Fibroblast of the conjunctiva (primary cell): ENCODE measurements at places on chromosomes 6 and 20.

DNA sequence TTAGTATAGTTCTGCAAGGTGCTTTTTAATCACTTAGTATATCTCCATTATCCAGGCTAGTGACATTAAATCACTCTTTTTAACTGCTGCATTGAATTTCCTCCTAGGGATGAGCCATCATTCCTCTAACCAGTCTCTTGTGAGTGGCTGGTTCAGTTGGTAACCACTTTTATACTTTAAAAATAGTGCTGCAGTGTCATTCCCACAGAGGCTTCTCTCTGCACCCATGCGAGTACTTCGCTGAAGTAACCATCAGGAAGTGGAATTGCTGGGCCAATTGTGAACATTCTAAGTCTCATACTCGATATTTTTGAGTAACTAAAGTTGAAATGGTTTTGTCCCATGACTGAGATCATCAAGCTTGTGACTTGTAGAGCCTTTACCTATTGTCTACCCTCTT is 2.1 kb downstream of the BTN3A2 start:
- no peak for DNase-seq

DNA sequence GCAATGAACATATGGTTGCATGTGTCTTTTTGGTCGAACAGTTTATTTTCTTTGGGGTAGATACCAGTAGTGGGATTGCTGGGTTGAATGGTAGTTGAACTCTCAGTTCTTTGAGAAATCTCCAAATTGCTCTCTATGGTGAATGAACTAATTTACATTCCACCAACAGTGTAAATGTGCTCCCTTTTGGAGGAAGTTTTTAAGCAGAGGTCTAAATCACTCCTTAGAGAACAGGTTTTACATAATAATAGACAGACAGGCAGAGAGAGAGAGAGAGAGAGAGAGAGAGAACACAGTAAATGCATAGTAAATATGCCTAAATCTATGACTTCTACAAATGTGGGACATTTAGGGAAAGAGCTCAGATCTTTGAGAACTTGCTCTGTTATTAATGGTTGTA is 37.6 kb downstream of the GRM1 start:
- no peak for DNase-seq

- no peak for DNase-seq
Measured at GRCh38 chr20:8476021-8476420, 344.0 kb downstream of the PLCB1 start.

- no peak for DNase-seq
Measured at GRCh38 chr6:65398851-65399250, 308.2 kb downstream of the EYS start.

DNA sequence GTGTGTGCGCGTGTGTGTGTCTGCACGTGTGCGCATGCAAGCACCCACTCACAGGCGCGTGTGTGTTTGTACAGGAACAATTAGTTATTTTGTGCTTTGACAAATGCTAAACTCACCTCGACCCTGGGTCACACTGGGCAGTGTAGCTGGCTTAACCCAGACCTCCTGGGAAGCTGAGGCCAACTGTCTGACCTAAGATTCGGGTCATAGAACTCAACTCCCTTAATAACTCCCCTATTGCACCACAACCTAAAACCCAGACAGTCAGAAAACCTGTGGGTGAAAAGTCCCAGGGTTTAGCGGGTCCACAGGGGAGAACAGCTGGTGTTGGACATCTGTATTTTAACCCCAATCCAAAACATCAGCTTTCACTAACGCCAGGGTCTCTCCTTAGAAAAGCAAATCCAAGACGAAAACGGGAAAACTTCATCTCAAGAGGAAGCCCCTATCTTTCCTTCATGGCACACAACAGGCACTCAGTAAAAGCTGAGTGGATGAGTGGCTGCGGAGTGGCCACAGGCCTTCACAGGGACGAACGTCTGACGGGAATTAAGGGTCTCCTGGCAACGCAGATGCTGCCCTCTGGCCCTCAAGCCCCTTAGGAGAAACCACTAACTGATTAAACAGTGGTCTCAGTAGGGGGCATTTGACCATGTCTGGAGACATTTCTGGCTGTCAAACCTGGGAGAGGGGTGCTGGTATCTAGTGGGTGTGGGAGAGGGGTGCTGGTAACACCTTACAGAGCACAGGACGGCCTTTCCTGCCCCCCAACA is 4.5 kb downstream of the PMEPA1 start:
- DNase-seq: no peak

DNA sequence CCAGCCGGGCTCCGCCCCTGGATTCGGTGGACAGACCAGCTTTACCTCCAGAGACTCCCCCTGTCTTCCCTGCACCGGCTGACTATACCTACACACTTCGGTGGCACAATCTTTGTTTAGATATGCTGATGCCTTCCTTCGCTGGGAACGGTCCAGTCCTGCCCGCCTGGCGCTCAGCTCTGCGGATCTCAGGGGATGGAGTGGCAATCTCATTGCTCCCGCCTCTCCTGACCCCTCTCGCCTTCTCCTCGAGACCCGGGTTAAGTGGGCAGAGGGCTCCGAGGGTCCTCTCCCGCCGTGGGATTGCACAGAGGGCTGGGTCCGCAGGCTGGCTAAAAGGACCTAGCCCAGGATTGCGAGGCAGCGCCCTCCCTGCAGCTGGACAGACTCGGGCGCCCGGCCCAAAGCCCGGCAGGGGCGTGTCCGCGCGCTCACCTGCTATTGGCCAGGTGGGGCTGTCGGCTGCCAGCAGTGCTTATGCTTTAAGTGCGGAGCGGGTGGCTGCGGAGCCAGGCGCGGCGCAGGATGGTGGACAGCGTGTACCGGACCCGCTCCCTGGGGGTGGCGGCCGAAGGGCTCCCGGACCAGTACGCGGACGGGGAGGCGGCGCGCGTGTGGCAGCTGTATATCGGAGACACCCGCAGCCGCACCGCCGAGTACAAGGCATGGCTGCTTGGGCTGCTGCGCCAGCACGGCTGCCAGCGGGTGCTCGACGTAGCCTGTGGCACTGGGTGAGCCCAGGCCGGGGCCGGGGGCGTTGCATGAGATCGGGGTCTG is at the start of gene GNMT:
Gene GNMT, plus strand, starts transcription at position 512 of the 777 bp plus-strand sequence. Its CDS starts 14 bp downstream, at position 526.
- no peak for DNase-seq
